Kidney epithelial cell (primary cell): ENCODE measurements at places on chromosomes 1 and 21. TPM values are rescaled to one million over a fixed set of nuclear protein-coding genes. Genes with fewer than 3 reads are reported as not detected.

GRCh38 chr1:41532206-41532975 lies 47.9 kb upstream of the EDN2 start:
- DNase-seq = no peak

DNA sequence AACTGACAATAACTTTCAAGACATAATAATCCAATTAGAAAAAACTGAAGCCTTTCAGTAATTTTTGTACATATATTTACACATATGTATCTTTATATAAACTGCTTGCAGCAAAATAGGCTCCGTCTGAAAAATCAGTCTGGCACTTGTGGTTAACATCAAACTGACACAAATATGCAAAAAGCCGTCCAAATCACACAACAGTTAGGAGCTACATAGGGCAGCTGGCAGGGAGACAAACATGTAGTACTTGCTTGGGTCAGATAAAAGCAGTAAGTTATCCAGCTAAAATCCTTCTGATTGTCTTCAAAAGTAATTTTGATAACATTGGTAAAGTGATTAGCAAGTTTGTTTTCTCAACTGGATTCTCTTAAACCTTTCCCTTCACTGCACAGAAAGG lies 14.7 kb upstream of the GUCA2A start:
- no peak for DNase-seq

DNA sequence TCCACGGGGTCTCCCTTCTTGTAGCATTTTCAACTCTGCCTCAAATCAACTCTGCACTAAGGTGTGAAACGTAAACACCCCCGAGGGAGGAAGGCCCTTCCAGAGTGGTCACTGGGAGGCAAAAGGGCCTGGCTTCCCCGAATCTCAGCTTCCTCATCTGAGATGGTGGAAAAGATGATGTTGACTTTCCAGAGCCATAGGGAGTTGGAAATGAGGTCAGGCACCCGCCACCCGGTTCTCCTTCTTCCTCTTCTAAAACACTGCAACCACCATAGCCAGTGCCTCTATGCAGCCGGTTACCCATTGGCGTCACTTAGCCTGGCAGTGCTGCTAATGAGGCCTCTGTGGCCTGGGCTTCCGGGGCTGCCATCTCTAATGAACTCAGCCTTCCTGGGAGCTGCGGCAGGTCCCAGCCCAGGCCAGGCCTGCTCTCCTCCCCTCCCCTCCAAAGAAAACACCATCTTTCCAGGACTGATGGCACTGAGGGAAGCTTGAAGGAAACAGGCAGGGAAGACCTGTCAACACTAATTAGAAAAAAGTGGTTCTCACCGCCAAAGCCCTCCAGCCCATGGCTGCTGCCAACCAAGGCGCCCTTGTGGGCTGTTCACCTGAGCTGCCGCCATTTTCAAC lies 175.0 kb downstream of the KAZN start:
- DNase-seq = no peak

- DNase-seq = no peak
Observed at GRCh38 chr1:4396551-4396950, 257.9 kb upstream of the AJAP1 start.

- DNase-seq = no peak
Observed at GRCh38 chr1:191869790-191870312, 288.4 kb upstream of the RGS18 start.

- DNase-seq = no peak
Observed at GRCh38 chr1:98550076-98550475, 111.4 kb upstream of the SNX7 start.

- DNase-seq = no peak
Observed at GRCh38 chr21:28949318-28949717, 43.4 kb downstream of the LTN1 start.

DNA sequence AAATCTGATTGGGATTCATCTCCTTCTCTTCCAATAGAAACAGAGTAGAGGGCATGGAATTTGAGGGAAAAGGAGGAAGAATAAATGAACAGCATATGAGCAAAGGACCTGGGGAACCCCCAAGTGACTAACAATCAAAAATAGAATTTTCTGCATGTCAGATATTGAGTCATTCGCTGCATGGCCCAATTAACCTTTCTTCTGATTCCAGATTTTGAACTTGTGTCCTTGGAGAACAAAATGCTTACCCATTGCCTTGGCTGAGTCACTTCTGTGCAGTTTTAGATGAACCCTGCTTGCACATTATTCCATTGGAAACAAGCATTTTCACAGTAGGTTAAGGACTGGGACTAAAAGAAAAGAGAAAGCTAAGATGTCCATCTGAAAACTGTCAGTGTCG lies 390.5 kb downstream of the ST6GALNAC3 start:
- DNase-seq = no peak

DNA sequence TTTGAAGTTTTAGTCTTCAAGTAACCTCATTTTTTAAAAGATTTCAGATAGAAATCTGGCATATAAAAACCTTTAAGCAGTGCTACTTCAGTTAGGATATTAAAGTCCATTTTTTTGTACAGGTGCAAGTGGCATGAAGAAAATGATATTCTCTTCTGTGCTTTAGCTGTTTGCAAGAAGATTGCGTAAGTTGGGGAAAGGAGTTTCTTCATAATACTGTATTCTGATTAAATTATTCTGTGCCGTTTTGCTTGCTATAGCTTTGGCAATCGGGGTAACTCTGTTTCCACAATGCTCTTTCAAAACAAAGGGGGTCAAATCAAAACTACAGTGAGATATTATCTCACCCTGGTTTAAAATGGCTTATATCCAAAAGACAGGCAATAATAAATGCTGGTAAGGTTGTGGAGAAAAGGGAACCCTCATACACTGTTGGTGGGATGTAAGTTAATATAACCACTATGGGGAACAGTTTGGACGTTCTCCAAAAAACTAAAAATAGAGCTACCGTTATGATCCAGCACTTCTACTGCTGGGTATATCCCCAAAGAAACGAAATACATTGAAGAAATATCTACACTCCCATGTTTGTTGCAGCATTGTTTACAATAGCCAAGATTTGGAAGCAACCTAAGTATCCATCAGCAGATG lies 27.1 kb downstream of the MAEL start:
- no peak for DNase-seq

DNA sequence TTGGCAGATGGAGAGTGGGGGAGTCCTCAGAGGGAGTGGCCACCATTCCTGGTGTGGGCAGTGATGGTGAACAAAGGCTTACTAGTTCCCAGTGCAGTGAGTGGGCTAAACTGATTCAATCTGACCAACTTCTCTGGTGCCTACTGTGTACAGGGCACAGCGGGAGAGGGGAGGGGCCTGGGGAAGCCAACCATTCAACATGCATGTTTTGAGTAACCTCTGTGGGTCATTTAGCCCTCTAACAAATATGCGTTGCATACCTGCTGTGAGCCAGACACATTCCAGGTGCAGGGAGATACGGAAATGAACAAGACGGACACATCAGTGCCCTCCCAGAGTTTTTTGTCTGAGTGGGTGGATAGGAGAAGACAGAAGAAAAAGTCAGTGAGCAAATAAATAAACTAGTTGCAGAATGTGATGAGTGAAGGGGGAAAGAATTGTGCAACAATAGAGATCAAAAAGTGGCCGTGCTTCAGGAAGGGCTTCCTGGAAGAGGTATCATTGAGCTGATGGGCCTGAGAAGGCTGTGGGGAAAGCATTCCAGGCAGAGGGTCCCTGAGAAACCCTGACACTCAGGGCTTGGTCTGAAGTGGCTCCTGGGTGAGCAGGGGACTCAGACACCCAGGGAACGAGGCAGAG lies 78.8 kb downstream of the EPHB2 start:
- DNase-seq = peak; percentile 83

GRCh38 chr1:61356995-61357394 lies 274.6 kb downstream of the NFIA start:
- DNase-seq = no peak

- no peak for DNase-seq
Observed at GRCh38 chr1:232562855-232563510, 67.0 kb downstream of the SIPA1L2 start.

GRCh38 chr1:6041432-6042062 lies 4.1 kb upstream of the KCNAB2 start:
- no peak for DNase-seq

- no peak for DNase-seq
Observed at GRCh38 chr1:63405021-63405420, 37.6 kb downstream of the ALG6 start.

DNA sequence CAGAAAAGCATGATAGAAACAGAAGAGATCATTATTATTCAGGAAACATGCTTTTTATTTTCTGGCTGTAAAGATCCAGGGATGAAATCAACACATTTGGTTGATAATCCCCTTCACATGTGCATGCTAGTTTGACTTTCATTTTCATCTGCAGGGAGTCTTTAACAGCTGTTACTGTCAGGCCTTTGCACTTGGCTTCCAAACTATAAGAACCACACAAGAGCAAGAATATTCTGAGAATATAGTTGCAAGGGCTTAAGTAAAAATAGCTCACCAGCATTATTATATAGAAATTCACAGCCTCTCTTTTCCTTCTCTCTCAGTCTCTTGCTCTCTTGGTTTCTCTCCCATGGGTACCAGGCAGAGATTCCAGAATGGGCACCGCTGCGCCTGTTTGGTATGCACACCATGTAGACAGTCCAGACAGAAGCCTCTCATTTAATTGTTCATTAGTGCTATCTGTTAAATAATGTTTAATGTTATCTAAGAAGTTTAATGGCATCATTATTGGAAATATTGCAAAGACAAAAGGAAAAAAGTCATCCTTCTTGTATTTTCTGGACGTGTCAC lies 622.3 kb upstream of the PLXNA2 start:
- no peak for DNase-seq

GRCh38 chr1:41622859-41623732 lies 138.6 kb upstream of the EDN2 start:
- no peak for DNase-seq

- DNase-seq = no peak
Observed at GRCh38 chr1:39026866-39027507, 837 bp downstream of the NDUFS5 start.

GRCh38 chr1:106986603-106987002 lies 69.9 kb upstream of the PRMT6 start:
- no peak for DNase-seq

GRCh38 chr21:46248422-46248782 lies 19.8 kb upstream of the LSS start:
- DNase-seq = no peak

DNA sequence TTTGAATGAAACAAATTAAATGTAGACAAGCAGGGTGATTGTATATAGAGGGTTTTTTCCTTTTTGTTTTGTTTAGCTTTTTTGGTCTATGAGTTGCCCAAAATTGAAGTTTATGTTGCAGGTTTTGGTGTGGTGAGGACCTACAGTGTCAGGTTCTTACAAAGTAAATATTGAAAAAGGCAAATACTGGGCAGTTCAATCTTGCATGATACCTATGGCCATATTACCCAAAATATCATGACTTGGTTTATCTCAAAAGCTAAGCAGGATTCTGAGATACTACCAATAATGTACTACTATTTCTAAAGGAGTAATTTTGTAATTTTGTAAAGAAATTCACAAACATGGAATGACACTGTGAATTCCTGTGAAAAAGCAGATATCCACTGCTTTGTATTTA lies 1.8 kb downstream of the DNAJB4 start:
- no peak for DNase-seq

GRCh38 chr1:197336571-197336970 lies 68.5 kb downstream of the CRB1 start:
- DNase-seq = no peak

DNA sequence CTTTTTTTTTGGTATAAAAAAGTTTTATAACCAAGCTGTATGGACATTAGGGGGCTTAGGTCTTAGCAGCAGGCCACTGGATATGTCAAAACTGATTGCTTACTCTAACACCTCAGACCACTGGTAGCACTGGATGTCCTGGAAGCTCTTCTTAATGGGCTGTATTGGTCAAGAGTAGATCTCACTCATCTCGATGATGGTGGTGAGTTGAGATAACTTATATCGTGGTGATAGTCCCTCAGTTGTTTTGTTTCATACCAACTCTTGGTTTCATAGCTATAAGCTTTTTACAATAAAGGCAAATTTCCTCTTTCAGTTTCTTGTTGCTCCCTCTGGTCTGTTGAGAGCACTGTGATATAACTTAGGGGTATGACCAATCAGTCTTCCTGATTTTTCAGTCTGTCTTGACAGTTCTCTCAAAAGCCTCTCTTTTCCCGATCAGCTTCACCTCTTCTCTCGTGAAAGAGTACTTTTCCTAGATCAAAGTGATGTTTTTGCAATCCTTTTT lies 9.7 kb upstream of the AGO1 start:
- no peak for DNase-seq

DNA sequence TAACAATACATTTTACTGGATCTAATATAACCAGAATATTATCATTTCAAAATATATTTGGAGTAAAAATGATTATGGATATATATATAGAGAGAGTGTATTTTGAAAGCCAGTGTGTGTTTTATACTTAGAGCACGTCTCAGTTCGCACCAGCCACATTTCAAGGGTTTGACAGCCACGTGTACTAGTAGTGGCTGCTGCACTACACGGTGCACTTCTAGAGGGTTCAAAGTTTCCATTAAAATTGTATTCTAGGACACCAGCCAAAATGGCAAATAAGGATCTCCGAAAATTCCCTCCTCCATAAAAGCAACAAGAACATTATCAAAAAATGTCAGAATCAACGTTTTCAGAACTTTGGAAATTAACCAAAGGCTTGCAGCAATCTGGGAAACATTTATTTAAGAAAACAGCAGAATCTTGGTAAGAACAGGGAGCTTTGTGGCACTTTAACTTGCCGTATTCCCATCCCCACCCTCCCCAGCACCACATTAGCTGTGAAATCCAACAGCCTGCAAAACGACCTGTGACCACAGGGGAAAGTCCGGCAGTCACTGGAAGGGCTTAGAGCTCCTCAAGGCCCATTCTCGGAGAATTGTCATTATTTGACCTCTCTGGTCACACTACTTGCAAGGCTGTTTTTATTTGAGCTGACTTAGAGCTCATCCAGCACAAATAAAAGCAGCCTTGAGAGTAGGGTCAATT lies 33.5 kb upstream of the MRPS6 start:
- no peak for DNase-seq

DNA sequence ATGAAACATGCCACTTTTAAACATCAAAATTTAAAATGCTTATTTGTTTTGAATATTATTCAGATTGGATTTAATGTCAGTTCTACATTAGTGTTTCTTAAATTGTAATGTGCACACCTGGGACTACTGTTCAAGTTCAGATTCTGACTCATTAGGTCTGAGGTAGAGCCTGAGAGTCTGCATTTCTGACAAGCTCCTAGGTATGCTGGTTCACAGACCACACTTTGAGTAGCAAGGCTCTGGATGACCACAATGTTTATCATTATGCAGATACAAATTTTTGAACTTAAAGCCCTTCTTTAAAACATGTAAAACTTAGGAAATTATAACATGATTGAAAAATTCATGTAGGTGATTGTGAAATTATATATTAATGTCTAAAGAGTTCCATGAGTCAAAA lies 40.2 kb downstream of the TTLL7 start:
- DNase-seq = no peak

GRCh38 chr1:219189021-219189824 lies 15.5 kb downstream of the LYPLAL1 start:
- peak; percentile 37 for DNase-seq

- no peak for DNase-seq
Observed at GRCh38 chr1:110860174-110860573, 12.8 kb upstream of the CD53 start.

GRCh38 chr21:44699502-44700001 lies 2.6 kb downstream of the KRTAP10-12 start:
- no peak for DNase-seq

- no peak for DNase-seq
Observed at GRCh38 chr21:41973861-41974751, 20.3 kb upstream of the C2CD2 start.

MATN1 gene
- 0.04 TPM in 1 of 2 replicates, not detected in the other for total RNA-seq

NENF gene
- total RNA-seq = 35.8 and 36.0 TPM in 2 replicates

PLA2G2C gene
- total RNA-seq = not detected in 2 replicates

PIK3R3 gene
- 5.4 and 7.4 TPM in 2 replicates for total RNA-seq

CHODL gene
- total RNA-seq = 1.2 and 1.3 TPM in 2 replicates

CD1E gene
- total RNA-seq = not detected in 2 replicates

CCDC185 gene
- total RNA-seq = not detected in 2 replicates

COL18A1 gene
- 808 and 952 TPM in 2 replicates for total RNA-seq

ALPL gene
- total RNA-seq = 5.1 and 7.3 TPM in 2 replicates

EVA1C gene
- total RNA-seq = 0.54 and 1.1 TPM in 2 replicates
